Stimulated activated CD4-positive, alpha-beta T cell treated with anti-CD3 and anti-CD28 coated beads, Interleukin-2, amount 100 ng/mL, for 48 hours (primary cell): ENCODE measurements at places on chromosomes 1 and 21.

DNA sequence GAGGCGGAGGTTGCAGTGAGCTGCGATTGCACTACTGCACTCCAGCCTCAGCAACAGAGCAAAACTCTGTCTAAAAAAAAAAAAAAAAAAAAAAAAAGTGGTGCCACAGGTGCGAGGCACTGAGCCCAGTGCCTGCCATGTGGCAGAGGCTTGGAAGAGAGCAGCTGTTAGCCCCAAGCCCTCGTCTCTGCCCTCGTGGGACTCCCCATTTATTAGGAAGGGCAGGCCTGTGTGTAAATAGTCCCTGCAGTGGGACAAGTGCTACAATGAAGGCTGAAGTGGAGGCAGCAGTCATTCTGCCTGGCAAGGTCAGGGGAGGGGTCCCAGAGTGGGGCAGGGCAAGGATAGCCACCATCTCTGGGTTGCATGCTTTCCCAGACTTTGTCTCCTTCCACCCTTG is 6.5 kb downstream of the RPS6KA1 start:
- DNase-seq, result no peak

DNA sequence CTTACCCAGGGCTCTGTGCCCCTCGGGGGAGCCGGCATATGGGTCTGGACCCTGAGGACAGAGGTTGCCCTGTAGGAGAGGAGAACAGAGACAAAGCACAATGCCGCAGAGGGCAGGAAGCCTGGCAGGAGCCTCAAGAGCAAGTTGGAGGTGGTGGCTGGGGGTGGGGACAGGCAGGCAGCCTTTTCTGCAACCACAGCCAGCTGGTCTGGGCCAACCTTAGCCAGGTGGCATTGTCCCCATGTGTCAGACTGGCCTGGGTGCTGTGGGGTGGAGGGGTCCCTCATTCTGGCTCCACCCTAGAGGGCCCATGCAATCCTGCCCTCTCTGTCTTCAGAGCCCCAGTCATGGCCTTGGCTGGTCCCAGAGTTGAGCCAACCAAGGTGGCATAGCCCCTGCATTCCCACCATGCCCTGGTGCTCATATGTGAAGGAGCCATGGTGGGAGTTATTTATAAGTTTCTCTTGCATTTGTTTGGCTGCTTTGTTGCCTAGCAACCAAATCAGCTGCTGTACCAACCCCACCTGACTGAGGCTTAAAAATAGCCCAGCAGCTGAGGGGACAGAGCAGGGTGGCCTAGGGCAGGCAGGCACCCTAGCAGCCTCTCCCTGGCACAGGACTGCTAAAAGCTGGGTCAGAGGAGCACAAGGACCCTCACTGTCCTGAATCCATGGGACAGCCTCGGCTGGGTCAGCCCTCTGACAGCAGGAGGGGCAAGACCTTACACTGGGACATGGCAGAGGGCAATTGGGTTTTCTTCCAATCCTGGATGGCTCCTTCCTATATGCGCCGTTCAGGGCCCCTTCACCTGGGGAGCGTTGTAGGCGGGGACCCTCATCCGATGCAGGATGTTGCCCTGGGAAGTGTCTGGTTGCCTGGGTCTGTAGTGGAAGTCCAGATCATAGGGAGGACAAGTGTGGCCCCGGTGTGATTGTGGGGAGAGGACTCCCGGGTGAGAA is 19.5 kb downstream of the MAP7D1 start:
- no peak for DNase-seq

- DNase-seq, result no peak
These were observed 71.3 kb upstream of the MUTYH start for GRCh38 chr1:45411510-45411899.

DNA sequence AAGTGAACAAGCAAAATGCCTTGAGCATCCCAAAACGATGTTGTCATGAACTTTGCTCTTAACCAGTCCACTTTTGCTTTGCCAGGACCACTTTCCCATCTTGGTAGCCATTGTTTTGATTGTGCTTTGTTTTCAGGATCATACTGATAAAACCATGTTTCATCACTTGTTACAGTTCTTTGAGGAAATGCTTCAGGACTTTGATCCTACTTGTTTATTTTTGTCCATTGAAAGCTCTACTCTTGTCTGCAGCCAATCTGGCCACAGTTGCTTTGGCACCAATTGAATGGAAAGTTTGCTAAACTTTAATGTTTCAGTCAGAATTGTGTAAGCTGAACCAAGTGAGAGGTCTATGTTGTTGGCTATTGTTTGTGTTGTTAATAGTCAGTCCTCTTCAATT is 12.8 kb downstream of the PLPPR4 start:
- no peak for DNase-seq

DNA sequence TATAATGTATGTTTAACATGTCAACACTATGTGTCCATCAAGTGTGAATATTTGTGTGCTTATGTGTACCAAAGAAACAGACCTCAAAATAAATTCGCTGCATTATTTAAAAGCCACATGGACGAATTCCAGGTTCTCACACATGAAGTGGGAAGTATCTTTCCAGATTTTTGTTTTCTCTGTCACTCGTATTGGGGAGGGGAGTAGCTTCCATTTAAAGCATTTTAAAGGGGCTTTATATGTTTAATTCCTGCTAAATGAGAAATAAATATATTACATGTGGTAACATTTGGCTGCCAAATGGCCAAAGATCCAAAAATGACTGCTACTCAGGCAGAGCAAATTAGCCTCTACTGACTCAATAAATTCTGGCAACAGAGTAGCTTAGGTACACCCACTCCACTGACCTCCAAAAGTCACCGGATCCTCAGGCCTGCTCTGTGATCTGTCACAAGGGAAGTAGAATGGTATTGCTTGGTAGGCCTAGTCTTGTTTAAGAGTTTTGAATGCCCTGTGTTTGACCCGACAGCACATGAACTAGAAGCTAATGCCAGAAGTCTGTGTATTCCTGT is 178.1 kb downstream of the ZP4 start:
- DNase-seq, result no peak
